ENCODE measurements at places on chromosomes 6 and 20. TPM values are rescaled to one million over a fixed set of nuclear protein-coding genes. Genes with fewer than 3 reads are reported as not detected.

The C20orf144 gene
- 0.13 TPM for total RNA-seq

The APCDD1L gene
- 2.4 TPM for total RNA-seq

The TNFRSF21 gene
- 2.0 TPM for total RNA-seq

The C6orf132 gene
- total RNA-seq: 0.31 TPM

The PRSS16 gene
- total RNA-seq: not detected

The NKAIN4 gene
- total RNA-seq: not detected

All from aortic smooth muscle cell (primary cell).